GF-D8 (cell line): ENCODE measurements at places on chromosomes 1 and 21.
A peak's percentile ranks its signal among the peaks of the same experiment; 100 is the strongest.

DNA sequence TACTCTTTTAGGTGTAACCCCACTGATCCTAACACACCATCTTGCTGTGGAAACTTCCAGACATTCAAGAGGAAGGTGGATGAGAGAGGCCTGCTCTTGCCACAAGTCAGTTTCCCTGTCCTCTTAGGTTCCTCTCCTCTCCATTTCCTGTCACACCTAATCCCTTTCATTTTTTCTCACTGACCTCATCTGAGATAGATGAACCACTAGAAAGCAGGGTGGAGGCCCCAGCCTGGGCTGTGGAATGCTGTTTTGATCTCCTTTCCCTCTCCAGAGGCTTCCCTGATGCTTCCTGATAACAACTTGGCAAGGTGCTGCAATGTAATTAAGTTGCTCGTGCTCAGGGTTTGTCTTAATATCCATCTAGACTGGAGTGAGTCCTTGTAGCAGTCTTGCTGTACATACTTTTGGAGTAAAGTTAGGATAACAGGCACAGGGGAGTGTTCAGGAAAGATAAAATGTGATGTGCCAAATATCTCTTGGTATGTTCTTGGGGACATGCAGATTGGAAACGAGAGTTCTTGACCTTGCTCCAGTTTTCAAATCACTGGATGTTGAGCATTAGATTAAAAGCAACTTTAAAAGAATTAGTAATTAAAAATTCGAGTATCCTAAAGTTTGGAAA is 11.2 kb downstream of the LRRC42 start:
- no peak for DNase-seq

DNA sequence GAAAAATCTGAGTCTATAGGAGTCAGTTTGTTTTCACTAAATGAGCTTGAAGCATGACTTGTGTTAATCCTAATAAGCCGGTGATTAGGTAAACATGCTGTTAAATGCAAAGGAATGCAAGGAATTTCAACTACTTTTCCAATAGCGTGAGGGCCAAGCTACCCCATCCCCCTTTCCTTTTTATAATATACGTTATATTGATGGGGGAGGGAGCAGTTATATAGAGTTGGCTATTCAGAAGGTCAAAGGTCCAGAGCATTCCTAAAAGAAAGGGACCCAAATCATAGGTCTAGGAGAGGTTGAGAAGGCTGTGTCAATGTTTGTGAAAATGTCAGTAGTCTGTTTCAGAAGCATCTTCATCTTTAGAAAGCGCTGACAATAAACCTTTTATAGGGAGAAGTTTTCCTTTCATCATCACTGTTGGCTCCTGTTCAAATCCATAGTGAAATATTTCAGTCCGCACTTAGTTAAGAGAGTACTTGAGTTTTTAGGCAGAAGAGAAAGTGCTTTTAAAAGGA is 3.8 kb downstream of the CCN1 start:
- no peak for DNase-seq

GRCh38 chr1:205310976-205311704 is 10.4 kb downstream of the NUAK2 start:
- no peak for DNase-seq

DNA sequence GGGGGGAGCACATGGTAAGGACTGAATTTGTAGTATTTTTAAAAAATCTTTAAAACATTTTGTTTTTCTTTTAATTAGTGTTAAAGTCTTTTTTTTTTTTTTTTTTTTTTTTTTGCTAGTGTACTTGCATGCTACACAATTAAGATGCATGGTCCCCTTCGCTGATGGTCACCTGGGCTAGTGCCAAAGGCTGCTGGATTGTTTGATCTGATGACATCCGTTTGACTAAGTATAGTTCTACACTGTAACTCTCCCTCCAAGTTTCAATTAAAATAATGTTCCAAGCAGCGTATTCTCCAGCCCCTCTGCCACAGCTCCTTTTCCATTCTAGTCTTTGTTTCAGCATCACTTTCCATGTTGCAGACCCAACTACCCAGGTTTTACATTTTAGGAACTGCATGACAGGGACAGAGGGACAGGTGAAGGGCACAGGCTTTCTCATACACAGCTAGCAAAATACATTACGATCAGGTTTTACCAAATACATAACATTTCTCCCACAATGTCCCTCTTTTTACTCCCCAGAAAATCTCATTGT is 852 bp upstream of the RAVER2 start:
- DNase-seq = no peak

DNA sequence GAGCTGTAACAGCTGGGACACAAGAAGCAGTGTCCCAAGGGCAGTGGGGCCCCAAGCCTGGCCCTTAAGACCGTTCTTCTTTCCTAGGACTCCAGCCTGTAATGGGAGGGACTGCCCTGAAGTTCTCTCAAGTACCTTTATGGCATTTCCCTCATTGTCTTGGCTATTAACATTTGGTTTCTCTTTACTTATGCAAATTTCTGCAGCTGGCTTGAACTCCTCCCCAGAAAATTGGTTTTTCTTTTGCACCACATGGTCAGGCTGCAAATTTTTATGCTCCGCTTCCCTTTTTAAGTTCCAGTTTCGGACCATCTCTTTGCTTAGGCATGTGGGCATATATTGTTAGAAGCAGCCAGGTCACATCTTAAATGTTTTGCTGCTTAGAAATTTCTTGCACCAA is 3.1 kb upstream of the MROH9 start:
- no peak for DNase-seq

DNA sequence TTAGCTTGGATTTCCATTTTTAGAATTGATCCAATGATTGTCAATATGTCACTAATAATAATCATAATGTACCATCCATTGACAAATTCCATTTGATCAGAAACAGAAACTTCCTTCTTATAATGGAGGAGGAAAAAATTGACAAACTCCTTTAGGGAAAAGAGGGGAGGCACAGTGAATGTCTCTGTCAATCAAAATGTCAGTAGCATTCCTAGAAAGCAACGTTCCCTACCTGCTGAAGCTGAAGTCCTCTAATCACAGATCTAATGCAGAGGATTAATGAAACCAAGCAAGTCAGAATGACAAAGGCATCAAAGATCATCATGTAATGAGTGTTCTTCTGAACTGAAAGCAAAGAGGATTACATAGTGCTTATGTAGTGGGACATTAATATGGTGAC is 22.4 kb downstream of the MCOLN3 start:
- no peak for DNase-seq

GRCh38 chr21:15752763-15753407 is 23.1 kb downstream of the USP25 start:
- no peak for DNase-seq

GRCh38 chr1:149843431-149844041 is 55.8 kb upstream of the BOLA1 start:
- DNase-seq = no peak

- no peak for DNase-seq
Observed at GRCh38 chr1:53691326-53691725, 47.6 kb downstream of the GLIS1 start.

DNA sequence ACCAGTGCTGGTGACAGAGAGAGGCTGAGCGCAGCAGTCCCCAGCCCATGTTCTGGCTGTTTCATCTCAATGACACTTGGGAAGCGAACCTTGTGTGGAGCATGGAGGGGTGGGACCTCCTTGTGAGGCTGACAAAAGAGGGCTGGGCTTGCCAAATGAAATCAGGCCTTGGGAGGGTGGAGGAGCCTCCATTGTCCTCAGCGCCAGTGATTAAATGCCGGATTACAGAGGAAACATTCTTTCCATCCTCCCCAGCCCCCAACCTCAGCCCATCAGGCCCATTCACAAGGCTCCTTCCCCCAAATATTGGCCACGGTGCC is 63.3 kb upstream of the PAXBP1 start:
- no peak for DNase-seq

GRCh38 chr1:79259390-79260336 is 253.1 kb upstream of the ADGRL4 start:
- DNase-seq = no peak

GRCh38 chr1:80392529-80392928 is 1386.0 kb upstream of the ADGRL4 start:
- DNase-seq = no peak

GRCh38 chr1:161076410-161076809 is 6.7 kb upstream of the ARHGAP30 start:
- DNase-seq = no peak

DNA sequence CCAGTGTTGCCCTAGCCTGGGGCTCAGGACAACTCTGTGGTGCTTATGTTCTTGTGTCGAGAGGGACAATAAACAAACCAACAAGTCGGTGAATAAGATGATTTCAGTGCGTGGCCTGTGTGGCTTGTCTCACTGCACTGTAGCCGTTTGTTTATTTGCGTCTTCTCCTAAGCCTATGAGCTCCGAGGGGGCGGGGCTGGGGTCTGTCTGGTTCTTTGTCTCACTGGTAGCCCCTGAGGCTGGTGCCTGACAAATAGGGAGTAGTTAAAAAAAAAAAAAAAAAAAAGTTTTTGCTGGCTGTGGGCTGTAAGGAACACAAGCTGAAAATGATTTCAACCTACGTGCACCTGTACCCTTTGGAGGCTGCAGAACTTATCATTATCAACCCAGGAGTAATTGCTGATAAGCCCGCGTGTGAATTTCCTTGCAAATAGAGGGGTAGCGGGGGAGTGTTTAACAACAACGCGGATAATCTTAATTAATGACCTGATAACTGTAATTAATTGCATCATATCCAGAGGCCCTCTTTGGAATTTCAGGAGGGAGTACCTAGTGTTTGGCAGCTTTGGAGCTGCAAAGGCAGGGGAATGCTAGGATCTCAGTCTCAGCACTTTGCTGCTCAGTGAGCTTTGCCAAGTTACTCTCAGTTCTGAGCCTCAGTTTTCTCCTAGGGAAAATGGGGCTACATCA is 925 bp upstream of the ARHGEF10L start:
- no peak for DNase-seq

GRCh38 chr1:29800120-29800519 is 563.8 kb downstream of the PTPRU start:
- no peak for DNase-seq

GRCh38 chr1:230868736-230869385 is 540 bp upstream of the C1orf198 start:
- DNase-seq = no peak

GRCh38 chr1:94793296-94793656 is 26.9 kb upstream of the SLC44A3 start:
- no peak for DNase-seq

- no peak for DNase-seq
Observed at GRCh38 chr21:35614396-35614921, 445.9 kb downstream of the SETD4 start.

DNA sequence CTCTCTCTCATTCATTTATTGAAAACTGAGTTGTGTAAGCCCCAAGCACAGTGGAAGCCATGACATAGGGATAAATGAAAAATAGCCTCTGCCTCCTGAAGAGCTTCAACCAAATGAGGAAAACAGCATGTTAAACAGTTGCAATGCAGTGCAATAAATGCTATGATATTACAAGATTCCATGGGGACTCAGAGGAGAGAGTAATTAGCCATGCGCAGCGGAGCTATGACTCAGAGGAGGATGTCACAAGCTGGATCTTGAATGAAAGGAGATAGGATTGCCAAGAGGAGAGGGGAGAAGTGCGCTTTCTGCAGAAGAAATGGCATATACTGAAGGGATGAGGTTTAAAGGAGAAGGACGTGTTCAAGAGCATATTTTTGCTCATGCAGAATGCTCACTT is 231.3 kb upstream of the PLXNA2 start:
- DNase-seq = no peak

DNA sequence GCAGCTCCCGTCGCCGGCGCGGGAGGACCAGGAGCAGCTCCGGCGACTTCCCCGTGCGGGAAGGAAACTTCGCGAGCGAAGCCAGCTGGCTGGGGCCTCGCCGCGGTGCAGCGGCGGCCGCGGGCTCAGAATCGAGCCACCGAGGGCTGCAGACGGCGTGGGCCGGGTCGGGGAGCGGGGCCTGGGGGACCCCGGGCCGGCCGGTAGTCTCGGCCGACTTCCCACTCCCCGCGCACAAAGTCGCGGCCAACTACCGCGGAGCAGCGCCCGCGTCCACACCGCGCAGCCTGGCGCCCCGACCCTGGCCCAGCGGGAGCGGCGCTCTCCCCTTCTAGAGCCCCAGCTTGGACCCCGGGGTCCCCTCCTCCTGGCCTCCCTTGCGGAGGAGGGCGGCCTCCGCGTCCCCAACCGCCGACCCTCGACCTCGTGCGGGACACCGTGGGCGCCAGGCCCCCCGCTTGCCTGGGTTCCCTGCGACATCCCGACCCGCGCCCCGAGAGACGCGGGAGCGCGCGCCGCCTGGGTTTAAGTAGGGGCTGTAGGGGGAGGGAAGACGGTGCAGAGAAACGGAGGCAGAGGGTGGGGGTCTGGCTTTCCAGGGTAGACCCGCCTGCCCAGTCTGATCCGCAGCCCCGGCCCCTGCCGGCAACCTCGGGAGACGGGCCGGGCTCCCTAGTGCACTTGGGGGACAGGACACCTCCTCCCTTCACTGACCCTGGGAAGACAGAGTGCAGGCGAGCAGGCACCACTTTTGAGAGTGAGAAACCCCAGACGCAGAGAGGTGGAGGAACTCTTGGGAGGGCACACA is 4.7 kb downstream of the PRDM16 start:
- DNase-seq = no peak

DNA sequence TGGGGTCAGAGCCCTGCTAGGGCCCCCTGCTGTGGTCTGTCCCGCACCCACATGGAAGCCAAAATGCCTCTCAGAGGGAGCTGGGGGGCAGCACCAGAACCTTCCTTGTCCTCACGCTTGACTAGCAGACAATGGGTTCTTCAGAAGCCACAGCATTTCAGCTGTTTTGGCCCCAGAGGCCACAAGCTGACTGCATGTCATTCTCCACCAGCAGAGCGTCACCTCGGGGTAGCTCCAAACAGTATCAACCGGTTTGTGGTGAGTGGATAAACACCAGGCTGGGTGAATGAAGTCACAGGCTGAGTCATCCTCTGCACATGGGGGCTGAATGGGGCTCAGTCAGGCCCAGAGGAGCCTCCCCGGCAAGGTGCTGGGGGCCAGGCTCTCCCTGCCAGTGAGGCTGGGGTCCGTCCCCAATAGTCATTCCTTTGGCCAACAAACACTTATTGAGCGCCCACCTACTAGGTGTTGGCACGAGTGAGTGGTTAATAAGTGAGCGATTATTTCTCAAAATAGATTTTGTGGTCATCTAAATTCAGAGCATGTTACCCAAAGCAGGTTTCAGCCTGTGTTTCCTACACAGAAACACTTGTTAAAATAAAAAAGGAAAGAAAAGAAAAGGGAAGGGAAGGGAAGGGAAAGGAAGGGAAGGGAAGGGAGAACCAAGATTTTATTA is 9.1 kb downstream of the OLIG1 start:
- DNase-seq = peak; percentile 49

DNA sequence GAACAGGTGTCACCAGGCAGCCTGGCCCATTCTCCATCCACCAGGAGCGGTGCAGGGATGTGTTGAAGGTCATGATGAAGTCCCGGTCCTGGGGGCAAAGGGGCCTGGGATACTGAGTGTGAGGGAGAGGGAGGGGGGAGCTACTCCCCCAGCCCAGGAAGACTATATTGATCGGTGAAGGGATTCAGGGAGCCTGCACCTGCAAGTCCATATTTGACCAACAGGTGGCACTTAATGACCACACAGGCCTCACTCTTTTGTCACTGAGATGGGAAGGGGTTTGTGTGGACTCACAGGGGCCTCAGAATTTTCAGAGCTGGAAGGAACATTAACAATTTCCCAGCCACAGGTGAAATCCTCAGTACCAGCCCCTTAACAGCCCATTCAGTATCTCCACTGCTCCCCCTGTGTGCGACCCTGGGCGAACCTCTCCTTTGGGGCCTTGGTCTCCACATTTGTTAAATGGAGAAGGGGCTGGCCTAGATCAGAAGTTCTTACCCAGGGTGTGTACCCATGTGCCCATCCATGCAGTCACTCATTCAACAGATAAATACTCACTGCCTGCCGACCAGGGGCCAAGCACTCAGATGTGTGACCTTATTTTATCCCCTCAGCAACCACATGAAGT is 55.6 kb downstream of the NKAIN1 start:
- no peak for DNase-seq

GRCh38 chr1:221182791-221183533 is 303.7 kb downstream of the HLX start:
- no peak for DNase-seq
